GM12864 (cell line): ENCODE measurements at places on chromosomes 1 and 21.

DNA sequence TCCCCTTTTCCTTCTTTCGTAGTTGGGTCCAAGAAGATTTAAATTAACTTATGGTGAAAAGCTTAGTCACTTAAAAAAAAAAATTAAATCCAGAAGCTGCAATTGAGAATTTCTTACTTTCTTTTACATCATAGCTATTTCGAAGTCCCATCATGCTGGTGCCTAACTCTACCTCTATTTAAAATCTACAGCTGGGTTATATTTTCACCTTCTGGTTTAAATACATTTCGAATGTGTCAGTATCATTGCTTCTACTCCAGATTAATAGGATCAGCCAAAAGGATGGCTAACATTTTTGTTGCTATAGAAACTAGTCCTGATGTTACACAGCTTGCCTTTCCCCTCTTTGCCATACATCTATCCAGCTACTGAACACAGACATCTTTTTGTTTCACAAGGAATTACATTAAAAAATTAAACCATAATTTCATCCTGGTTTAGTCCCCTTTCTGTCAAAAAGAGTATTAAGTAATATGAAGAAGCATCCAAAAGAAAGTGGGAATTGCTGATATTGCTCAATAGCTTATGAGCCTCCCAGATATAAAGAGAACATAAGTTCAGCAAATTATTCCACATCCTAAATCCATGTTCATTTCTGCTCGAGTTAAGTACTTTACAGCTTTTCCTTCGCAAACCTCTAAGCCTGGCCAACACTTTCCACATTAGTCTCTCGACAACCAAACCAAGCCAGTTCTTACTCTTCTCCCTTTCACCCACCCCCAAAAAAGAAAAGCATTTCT is 396.7 kb upstream of the DAB1 start:
- DNase-seq: no peak

DNA sequence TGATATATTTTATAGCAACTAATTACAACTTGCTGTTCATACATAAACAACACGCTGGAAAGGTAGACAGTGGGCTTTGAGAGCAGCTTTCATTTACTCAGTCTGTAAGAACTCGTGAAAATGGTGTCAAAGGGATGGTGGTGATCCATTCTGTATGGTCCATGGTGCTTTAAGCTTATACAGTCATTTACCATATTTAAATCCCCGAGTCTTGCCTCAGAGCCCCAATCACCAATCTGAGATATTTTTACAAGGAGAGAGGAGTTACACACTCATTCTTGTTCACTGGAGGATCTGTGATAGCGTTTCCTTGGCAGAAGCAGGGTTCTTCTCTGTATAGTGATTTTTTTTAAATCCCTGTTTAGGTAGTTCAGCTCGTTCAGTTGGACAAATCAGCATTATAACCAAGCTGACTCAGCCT is 694.6 kb downstream of the USP25 start:
- DNase-seq: no peak

DNA sequence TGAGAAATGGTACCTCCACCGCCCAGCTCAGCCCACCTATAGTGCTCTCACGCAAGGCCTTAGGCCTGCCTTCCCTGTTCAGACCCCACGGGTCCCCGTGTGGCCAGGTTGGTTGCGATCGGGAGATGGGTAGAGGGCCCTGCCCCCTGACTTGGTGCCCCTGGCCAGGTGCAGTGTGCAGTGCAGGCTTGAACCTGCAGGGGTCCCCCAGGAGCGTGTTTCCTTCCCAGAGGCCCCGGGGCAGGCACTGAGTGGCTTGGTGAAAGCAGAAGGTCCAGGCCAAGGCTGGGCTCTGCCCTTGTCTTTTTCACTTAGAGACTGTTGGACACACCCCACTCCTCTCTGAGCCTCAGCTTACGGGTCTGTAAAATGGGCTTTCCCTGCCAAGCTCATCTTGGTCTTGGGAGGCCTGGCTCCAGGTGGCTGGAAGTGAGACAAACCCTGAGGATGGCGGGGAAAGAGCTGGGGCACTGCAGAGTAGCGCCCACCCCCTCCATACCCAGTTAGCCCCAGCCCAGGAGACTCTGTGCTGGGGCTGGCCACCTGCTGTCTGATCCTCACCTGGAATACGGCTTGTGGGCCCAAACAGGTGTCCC is 9.3 kb upstream of the HES5 start:
- no peak for DNase-seq

GRCh38 chr1:17632106-17632505 is 92.6 kb downstream of the ARHGEF10L start:
- no peak for DNase-seq

GRCh38 chr1:230094746-230095145 is 27.7 kb downstream of the GALNT2 start:
- DNase-seq: no peak

- no peak for DNase-seq
Measured at GRCh38 chr21:15063814-15064575, 805 bp downstream of the NRIP1 start.

- DNase-seq: no peak
Measured at GRCh38 chr1:34743775-34744174, 11.1 kb upstream of the GJB5 start.

- DNase-seq: no peak
Measured at GRCh38 chr1:205967554-205968335, 24.5 kb upstream of the SLC26A9 start.

- DNase-seq: no peak
Measured at GRCh38 chr1:45375104-45376090, 35.2 kb upstream of the MUTYH start.

- DNase-seq: no peak
Measured at GRCh38 chr1:37875833-37876232, 16.4 kb upstream of the MTF1 start.

DNA sequence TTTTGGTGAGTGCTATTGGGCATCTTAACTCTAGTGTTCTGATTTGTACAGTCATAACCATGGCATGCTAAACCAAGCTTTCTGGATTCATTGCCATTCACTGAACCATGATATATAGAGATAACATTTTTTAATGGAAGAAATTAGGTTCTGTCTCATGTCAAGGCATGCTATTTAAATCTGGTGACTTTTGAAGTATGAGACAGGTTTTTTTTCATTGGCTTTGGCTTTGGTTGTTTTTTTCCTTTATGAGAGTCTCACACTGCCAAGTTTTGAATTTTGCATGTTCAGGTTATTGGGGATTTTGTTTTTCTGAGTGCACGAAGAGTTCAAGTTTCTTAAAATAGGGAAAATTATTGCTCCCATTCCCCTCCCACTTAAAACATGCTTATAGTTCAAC is 141.3 kb upstream of the ADAMTS5 start:
- no peak for DNase-seq

DNA sequence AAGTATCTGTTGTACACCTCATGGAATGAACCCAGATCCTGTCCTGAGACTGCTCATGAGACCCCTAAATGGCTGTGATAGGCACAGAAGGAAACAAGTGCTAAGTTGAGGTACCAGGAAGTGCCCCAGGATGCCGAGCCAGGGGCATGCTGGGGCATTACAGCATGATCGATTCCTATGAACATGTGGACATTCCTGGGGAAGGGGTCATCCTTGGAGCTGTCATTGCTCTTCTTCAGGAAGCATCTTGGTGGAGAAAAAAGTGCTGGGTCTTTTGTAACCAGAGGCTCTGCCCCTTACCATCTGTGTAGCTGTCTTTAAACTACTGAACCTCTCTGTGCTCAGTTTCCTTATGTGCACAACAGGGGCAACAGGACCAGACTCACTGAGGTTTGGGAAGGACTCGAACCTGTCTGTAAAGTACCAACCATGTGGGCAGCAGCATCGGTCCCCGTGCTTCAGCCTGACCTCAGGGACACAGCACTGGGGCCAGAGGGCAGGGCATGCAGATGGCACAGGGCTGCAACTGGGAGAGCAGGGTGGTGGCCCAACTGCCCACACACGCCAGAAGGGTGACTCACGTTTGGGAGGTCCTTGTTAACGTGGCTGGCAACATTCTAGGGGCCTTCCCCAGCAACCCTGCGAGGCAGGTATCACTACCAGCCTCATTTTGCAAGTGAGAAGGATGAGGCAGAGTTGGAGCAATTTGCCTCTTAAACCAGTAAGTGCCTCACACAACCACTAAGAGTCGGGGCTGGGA is 142.3 kb upstream of the EDN2 start:
- DNase-seq: no peak

DNA sequence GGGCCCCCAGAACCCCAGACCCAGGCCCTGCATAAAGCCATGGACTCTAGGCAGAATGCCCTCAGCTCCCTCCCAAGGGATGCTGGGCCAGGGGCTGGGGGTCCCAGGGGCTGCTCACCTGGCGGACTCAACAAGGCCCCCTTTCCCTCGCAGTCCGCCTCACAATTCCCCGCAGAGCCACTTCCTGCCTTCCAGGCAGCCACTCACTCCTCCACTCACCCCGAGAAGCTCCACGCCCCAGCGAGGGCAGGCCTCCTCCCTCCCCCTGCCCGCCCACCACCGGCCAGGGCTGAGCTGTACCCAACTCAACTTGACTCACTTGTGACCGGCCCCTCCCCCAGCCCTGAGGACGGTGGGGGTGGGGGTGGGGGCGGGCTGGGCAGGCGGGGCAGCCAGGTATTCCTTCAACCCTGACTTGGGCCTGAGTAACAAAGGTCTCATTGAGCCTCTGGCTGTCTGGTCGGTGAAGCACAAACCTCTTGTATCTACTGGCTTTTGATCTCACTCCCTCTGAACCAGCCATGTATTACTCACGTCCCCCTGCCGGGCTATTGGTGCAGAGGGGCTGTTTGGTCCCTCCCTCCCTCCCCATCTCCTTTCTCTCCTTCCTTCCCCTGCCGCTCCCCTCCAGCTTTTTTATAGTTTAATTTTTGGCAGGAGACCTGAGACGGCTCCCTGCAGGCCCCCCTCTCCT is 5.9 kb downstream of the BLACAT1 start:
- DNase-seq: no peak

DNA sequence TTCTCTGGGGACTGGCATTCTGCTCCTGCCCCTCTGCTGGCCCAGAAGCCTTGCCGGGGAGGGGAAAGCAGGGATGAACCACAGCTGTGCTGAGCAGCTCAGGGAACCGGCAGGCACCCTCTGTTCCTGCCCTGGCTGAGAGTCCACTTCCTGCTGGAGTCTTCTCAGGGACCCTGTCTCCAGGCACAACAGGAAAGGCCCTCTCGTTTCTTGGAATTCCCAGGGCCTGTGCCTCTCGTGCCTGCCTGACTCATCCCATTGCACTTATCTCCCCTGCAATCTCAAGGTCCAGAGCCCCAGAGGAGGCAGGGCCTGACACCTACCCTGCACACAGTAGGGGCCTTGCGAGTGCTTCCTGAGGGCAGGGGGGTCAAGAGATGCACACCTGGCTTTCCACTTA is 1.1 kb upstream of the EDN2 start:
- DNase-seq: no peak

DNA sequence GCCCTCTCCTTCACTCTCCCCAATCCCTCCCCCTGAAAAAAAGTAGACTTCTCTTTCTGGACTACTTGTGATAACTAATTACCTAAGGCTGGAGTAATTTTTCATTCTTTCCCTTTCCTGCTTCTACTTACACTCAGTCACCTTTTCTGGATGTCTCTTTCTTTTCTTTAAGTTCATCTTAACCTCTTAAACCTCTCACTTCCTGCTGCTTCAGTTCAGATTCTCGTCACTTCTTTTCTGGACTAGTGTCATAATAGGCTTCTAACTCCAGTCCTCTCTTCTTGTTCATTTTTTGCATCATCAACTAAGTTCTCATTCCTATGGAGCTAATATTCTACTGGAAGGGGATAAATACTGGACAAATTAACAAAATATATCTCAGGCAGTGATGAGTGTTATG is 75.4 kb downstream of the LRRC53 start:
- no peak for DNase-seq

DNA sequence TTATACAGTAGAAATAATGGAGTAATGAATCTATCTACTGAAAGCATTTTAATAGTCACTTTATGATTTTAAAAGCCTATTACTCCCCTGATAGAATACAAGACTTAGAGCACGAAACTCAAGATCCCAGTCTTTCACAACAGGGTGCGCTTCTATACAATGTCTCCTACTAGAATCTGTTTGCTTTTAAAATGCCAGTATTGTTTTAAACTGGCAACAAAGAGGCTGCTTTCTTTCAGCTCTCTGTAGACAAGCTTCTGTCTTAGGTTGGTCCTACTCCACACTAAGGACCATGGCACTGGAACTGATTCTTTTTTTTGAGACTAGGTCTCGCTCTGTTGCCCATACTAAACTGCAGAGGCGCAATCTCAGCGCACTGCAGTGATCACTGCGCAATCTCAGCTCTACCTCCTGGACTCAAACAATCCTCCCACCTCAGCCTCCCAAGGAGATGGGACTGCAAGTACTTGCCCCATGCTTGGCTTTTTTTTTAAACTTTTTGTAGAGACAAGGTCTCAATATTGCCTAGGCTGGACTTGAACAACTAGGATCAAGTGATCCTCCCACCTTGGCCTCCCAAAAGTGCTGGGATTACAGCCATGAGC is 4.8 kb downstream of the DCAF8 start:
- DNase-seq: no peak

GRCh38 chr1:221097479-221098281 is 218.4 kb downstream of the HLX start:
- no peak for DNase-seq

- no peak for DNase-seq
Measured at GRCh38 chr1:86750076-86750475, 45.7 kb downstream of the SH3GLB1 start.

GRCh38 chr21:18460979-18461378 is 57.4 kb upstream of the TMPRSS15 start:
- no peak for DNase-seq

- DNase-seq: no peak
Measured at GRCh38 chr1:98791498-98791897, 130.0 kb downstream of the SNX7 start.

- DNase-seq: no peak
Measured at GRCh38 chr1:244210884-244211558, 159.9 kb downstream of the ZBTB18 start.

- no peak for DNase-seq
Measured at GRCh38 chr21:30336596-30336995, 898 bp downstream of the KRTAP27-1 start.

GRCh38 chr1:201108614-201109013 is 3.6 kb downstream of the CACNA1S start:
- no peak for DNase-seq

GRCh38 chr1:219385787-219386427 is 212.2 kb downstream of the LYPLAL1 start:
- DNase-seq: peak; percentile 16

- no peak for DNase-seq
Measured at GRCh38 chr21:39319814-39320332, 6.4 kb upstream of the BRWD1 start.

DNA sequence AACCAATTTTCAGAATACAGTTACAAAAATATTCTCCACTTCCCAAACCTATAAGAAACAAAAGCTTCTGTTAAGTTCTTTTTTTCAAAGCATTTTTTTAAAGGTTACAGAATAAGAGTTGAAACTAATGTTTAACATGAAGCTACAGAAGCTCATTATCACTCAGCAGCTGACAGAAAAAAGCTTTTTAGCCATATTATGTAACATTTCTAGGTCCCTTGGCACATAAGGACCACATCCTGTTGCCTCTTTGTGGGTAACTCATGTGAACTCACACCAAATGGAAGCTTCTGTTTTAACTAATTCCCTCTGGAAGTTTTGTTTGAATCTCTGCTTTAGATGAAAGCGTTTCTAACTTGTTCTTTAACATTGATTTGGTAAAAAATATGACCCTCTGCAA is 242.5 kb upstream of the TMPRSS15 start:
- no peak for DNase-seq
